Aorta (tissue), 5 donors: ENCODE measurements at places on chromosomes 3 and 15. TPM values are rescaled to one million over a fixed set of nuclear protein-coding genes. Genes with fewer than 3 reads are reported as not detected.

Gene ETV5
- total RNA-seq, result 34.0 TPM

Gene ERICH6
- not detected for total RNA-seq

Gene B2M
- total RNA-seq, result 2,130 TPM

Gene GHSR
- total RNA-seq, result not detected

Gene SPTBN5
- 1.9 TPM for total RNA-seq

Gene ZBTB38
- 139 TPM for total RNA-seq

Gene PCOLCE2
- 106 TPM for total RNA-seq

Gene ARL6
- total RNA-seq, result 5.9 TPM

Gene MYZAP
- total RNA-seq, result 0.84 TPM

Gene CACNA1D
- total RNA-seq, result 7.4 TPM

Gene PLD1
- 23.1 TPM for total RNA-seq

Gene ALPK3
- total RNA-seq, result 77.0 TPM

Gene GPR27
- 2.1 TPM for total RNA-seq

Gene RPL15
- 1,433 TPM for total RNA-seq

Gene RPN1
- 118 TPM for total RNA-seq

Gene CD200R1
- total RNA-seq, result 3.0 TPM

Gene CACNA2D2
- total RNA-seq, result 2.7 TPM

Gene BUB1B
- total RNA-seq, result 0.84 TPM

Gene IMP3
- 35.2 TPM for total RNA-seq

Gene SNX4
- total RNA-seq, result 32.9 TPM

Gene GRK7
- 0.23 TPM for total RNA-seq

Gene ACOX2
- total RNA-seq, result 31.5 TPM

Gene CFAP91
- total RNA-seq, result 3.7 TPM

Gene GOLGA6L7
- total RNA-seq, result not detected

Gene CCR1
- total RNA-seq, result 21.5 TPM

Gene CDCP1
- total RNA-seq, result 8.9 TPM

Gene DUOXA2
- total RNA-seq, result not detected

Gene ZPLD1
- total RNA-seq, result 0.84 TPM

Gene MYO5C
- 15.3 TPM for total RNA-seq

Gene SYNPR
- not detected for total RNA-seq

Gene GPR149
- total RNA-seq, result not detected

Gene EMC7
- 53.5 TPM for total RNA-seq

Gene INKA1
- 5.5 TPM for total RNA-seq

Gene GASK1A
- 33.7 TPM for total RNA-seq

Gene ASB14
- not detected for total RNA-seq

Gene TJP1
- 120 TPM for total RNA-seq

Gene SMCO1
- not detected for total RNA-seq

Gene PLA2G4B
- 11.1 TPM for total RNA-seq

Gene VILL
- 3.9 TPM for total RNA-seq

Gene RRP9
- 11.4 TPM for total RNA-seq

Gene MITF
- 30.5 TPM for total RNA-seq

Gene ACAN
- 312 TPM for total RNA-seq

Gene RFC4
- total RNA-seq, result 9.0 TPM

Gene COL6A6
- total RNA-seq, result 0.16 TPM

Gene RASA2
- total RNA-seq, result 26.1 TPM

Gene CMSS1
- 31.0 TPM for total RNA-seq

Gene CCR5
- total RNA-seq, result 5.7 TPM

Gene LMAN1L
- total RNA-seq, result 0.30 TPM

Gene C2CD4B
- 4.4 TPM for total RNA-seq

Gene ZSCAN29
- 21.7 TPM for total RNA-seq

Gene FGD5
- total RNA-seq, result 61.6 TPM
